Liver (tissue), 10 donors: ENCODE measurements at places on chromosomes 13 and 19.
A peak's percentile ranks its signal among the peaks of the same experiment; 100 is the strongest.

GRCh38 chr13:77009011-77009410 is 17.1 kb downstream of the CLN5 start:
- no peaks in the 10 kb centered on the region for H3K27me3 ChIP-seq
- H3K4me3 ChIP-seq = no peak overlapping the region
- no peak for DNase-seq
- H3K27ac ChIP-seq = no peak overlapping the region
- peaks cover 5% of the 10 kb centered on the region for H3K36me3 ChIP-seq

DNA sequence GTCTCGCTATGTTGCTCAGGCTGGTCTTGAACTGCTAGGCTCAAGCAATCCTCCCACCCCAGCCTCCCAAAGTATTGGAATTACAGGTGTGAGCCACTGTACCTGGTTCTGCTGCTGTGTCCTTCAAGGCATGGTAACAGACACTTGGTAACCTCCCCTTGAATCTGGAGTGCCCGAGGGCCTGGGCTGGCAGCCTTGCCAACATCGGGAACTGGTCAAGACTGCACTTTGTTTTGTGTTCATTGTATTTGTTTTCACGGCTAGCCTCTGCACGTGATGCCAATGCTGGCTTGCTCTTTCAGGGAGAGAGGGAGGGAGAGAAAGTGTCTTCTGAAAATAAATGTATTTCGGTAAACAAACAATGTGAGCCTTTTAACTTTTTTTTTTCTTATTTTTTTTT is 12.0 kb downstream of the CERS4 start:
- no peaks in the 10 kb centered on the region for H3K27me3 ChIP-seq
- H3K36me3 ChIP-seq = no peaks in the 10 kb centered on the region
- H3K4me1 ChIP-seq = peaks cover 3% of the 10 kb centered on the region
- no peak for DNase-seq
- no peak overlapping the region for H3K27ac ChIP-seq

DNA sequence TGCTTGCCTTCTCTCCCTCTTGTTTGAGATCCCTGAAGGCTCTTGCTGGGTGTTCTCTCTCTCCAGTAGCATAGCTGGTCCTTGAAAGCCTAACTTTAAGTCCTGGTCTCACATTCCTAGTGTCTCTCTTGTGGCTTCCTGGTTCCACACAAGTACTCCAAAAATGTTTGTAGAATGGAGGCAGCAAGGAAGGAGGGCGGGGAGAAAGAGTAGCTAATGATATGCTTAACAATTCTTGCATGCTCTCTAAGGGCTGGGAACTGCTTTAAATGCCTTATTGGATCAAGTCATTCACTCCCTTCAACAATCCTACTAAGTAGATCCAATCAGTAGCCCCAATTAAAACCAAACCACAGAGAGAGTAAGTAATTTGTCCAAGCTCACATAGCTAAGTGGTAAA is 357.3 kb downstream of the KLF5 start:
- no peak overlapping the region for H3K27ac ChIP-seq
- DNase-seq = no peak
- no peaks in the 10 kb centered on the region for H3K27me3 ChIP-seq
- H3K4me3 ChIP-seq = no peak overlapping the region
- H3K36me3 ChIP-seq = no peaks in the 10 kb centered on the region

DNA sequence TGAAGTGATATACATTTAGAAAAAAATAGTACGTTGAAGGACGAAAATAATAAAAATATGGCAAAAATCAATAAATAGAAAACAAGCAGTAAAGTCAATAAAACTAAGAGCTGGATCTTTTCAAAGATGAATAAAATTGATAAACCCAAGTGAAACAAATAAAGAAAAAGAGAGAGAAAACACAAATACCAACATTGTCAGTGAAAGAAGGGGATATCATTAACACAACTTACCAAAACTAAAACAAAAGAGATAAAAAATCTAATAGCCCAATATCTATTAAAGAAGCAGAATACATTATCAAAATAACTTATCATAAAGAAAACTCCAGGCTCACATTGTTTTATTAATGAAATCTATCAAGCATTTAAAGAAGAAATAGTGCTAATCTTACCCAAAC is 675.1 kb downstream of the UQCRFS1 start:
- no peaks in the 10 kb centered on the region for H3K36me3 ChIP-seq
- no peak overlapping the region for H3K27ac ChIP-seq
- no peak for DNase-seq
- H3K4me1 ChIP-seq = no peaks in the 10 kb centered on the region

DNA sequence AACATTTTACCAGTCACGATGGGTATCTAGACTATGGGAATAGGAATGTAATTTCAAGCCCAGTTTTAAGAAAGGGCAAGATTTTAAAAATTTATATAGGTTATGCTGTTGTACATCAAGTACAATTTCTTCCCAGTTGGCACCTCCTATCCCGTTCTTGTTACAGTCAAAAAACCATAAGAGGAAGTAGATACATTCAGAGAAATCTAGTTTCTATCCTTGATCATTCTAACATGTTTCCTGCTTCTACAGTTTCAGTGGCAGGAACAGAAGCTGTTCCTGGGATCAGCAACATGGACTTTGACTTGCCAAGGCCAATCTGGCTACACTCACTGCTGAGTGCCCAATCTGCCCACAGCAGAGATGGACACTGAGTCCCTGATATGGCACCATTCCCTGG is 14.7 kb upstream of the FPR3 start:
- DNase-seq = no peak
- H3K4me3 ChIP-seq = no peak overlapping the region
- H3K27me3 ChIP-seq = no peaks in the 10 kb centered on the region

DNA sequence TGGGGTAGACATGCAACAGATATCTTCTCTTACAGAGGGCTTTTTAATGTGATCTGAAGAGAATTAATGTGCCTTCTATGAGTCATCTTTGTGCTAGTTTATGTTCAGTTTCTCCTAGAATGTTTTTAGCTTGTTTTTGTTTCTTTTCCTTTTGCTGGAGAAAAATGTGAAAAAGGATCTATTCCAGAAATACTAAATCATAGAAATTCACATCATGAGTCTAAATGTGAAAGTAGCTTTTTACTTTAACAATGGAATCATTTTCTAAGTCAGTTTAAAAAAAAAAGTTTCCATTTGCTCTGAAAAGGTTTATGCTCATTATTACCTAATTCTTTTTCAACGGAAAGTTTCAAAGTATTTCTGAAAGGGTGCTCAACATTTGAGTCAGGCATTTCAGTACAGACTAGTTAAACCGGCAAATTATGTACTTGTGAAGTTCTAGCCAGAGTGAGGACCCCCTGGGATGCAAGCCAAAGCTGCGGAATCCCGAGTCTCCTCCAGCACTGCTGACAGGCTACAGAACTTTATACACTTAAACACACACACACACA is 72.9 kb downstream of the SPATA13 start:
- no peak overlapping the region for H3K27ac ChIP-seq
- H3K4me1 ChIP-seq = peaks cover 5% of the 10 kb centered on the region
- DNase-seq = no peak
- no peaks in the 10 kb centered on the region for H3K27me3 ChIP-seq
- no peak overlapping the region for H3K4me3 ChIP-seq

DNA sequence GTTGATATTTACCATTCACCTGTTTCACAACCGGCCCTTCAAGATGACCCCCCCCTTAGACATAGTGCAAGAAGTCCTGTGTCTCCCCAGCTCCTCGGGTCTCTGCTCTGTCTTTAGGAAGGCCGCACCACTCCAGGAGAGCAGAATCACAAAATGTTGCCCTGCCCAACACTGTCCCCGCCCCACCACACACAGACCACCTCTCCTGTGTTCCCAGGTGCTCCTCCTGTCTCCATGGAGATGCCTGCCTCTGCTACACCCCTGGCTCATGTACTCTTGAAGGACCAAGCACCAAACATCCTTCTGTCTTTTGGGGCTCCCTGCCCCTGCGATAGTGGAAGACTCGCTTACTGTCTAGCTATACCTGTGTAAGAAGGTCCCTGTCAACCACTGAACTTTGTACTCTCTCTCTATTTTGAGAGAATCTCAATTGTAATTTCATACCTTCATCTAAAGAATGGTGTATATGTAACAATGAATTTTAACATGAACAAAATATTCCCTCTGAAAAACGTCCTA is 9.6 kb upstream of the TNFRSF19 start:
- DNase-seq = no peak
- no peaks in the 10 kb centered on the region for H3K36me3 ChIP-seq
- no peaks in the 10 kb centered on the region for H3K4me1 ChIP-seq
- H3K27me3 ChIP-seq = no peaks in the 10 kb centered on the region
- no peak overlapping the region for H3K27ac ChIP-seq

- peaks cover 20% of the 10 kb centered on the region for H3K4me1 ChIP-seq
- DNase-seq = peak; percentile 82
- H3K27ac ChIP-seq = peak overlapping the region; percentile 62
- no peaks in the 10 kb centered on the region for H3K36me3 ChIP-seq
- no peaks in the 10 kb centered on the region for H3K27me3 ChIP-seq
Observed at GRCh38 chr19:2266183-2266993, 10.2 kb upstream of the JSRP1 start.

GRCh38 chr13:37201081-37201480 is 95.6 kb upstream of the CSNK1A1L start:
- no peak overlapping the region for H3K27ac ChIP-seq
- no peaks in the 10 kb centered on the region for H3K36me3 ChIP-seq
- no peak for DNase-seq
- H3K4me3 ChIP-seq = no peak overlapping the region
- H3K27me3 ChIP-seq = no peaks in the 10 kb centered on the region
